DMS79 (cell line): ENCODE measurements at places on chromosomes 2 and 18.

GRCh38 chr2:149021761-149022160 is 16.7 kb upstream of the LYPD6B start:
- DNase-seq, result no peak

GRCh38 chr2:153074207-153074606 is 355.8 kb downstream of the ARL6IP6 start:
- DNase-seq, result no peak

DNA sequence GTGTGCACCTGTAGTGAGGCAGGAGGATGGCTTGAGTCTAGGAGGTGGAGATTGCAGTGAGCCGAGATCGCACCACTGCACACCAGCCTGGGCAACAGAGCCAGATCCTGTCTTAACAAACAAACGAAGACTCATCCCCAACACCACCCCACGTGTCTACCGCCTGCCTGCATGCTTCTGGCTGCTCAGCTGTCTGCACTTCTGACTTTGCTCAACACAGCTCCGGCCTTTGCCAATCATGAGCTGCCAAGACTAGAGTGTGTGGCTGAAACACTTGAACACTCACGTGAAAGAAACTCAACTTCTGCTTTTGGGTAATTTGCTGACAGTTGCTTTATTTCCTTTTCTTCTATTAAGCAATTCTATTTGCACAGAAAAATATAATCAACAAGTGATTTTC is 32.1 kb upstream of the SP3 start:
- DNase-seq, result no peak

DNA sequence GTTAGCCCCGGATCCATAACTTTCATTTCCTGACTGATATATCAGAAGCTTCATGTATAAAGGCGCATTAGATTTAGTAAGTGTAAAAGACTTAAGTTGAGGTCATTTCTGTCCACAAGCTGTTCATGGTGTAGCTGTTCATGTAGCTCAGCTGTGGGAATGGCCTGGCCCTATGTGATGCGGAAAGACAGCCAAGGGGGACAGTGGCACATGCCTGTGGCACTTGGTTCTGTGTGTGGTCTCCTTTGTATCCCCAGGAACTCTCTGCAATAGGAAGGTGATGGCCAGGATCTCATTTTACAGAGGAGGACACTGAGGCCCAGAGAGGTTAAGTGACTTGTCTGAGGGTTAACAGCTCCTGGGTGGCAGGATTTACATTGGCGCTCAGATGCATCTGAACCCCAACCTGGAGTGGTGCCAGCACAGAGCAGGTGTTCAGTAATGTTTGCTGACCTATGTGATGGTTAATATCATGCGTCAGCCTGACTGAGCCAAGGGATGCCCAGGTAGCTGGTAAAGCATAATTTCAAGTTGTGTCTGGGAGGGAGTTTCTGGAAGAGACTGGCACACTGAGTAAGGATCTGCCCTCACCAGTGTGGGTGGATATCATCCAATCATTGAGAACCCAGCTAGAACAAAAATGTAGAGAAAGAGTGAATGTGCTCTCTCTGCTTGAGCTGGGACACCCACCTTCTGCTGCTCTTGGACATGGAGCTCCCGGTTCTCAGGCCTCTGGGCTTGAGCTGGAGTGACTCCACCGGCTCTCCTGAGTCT is 25.4 kb downstream of the HPCAL1 start:
- no peak for DNase-seq

DNA sequence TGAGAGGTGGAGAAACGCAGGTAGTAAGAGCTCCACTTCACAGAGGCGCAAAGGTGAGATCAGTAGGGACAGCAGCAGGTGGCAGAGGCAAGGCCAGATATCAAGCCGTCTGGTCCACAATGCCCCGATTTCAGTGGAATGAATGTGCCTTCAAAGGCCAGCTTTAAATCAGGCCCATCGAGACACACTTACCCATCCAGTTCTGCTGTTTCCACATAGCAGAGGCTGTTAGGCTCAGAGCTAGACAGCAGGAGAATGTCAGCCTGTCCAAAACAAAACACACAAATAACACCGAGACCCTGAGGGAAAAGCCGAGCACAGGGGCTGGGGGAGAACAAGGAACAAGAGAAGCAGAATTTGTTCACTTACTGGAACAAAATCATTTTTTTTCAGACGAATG is 75.8 kb upstream of the NARS1 start:
- DNase-seq, result no peak

- no peak for DNase-seq
These were observed 296.9 kb downstream of the KCNJ3 start for GRCh38 chr2:154995361-154995760.

GRCh38 chr2:150705767-150706166 is 218.3 kb upstream of the RND3 start:
- no peak for DNase-seq

GRCh38 chr2:96933305-96934181 is 52.8 kb downstream of the FAM178B start:
- DNase-seq, result peak; percentile 59
